ENCODE measurements at places on chromosomes 5 and 9.
A peak's percentile ranks its signal among the peaks of the same experiment; 100 is the strongest.

GRCh38 chr9:131297903-131298302 is 8.4 kb downstream of the PLPP7 start:
- DNase-seq = no peak

GRCh38 chr9:32322622-32323021 is 61.8 kb upstream of the ACO1 start:
- no peak for DNase-seq

DNA sequence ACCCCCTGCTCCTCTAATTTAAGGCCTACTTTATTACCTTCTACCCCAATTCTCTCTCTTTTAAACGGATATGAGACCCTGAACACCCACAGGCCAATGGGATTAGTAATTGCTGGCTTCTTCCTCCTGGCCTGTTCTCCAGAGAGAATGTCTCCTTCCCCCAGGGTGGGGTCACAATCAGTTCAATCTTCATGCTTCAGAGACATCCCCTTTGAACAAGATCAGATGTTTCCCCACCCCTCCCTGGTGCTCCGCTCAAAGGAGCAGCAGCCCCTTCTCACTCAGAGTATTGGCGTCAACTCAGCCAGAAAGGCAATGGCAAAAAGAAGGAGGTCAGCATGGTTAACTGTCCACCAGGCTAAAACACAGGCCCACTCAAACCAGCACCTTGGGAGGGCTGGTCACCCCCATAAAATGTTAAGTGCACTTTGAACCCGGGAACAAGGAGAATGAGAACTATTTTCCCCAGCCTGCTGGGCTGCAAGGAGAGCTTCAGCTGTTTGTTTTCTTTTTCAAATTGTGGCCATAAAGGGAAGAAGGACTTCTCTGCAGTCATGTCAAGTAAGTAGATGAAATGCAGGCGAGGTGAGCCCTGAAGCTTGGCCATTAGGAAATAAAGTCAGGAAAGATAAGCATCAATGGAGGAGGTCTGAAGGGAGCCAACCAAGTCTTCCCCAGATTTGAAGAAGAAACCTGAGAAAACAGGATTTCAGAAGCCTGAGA is 20.1 kb downstream of the LHFPL2 start:
- no peak for DNase-seq

GRCh38 chr9:111627260-111627963 is 3.7 kb upstream of the DNAJC25 start:
- peak; percentile 78 for DNase-seq

Measured in mucosa of gallbladder (tissue), 1 donor.